NCI-H1105 treated with DMSO at 0.1 percent for 48 hours (cell line): ENCODE measurements at places on chromosomes 5 and 9.

- DNase-seq: no peak
Observed at GRCh38 chr5:158514986-158515359, 584.7 kb downstream of the EBF1 start.

DNA sequence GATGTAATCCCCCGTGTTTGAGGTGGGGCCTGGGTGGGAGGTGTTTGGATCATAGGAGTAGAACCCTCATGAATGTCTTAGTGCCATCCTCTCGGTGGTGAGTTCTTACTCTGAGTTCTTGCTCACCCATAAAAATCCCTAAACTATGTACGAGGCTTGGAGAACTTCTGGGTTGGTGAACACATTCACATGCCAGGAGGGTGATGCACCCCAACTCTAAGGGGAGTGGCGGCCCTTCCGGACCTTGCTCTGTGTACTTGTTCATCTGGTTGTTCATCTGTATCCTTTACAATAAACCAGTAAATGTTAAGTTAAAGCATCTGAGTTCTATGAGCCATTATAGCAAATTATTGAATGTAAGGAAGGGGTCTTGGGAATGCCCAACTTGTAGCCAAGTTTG, 36.0 kb upstream of the RIC1 start:
- DNase-seq: no peak

- no peak for DNase-seq
Observed at GRCh38 chr9:14909181-14909580, 1.0 kb downstream of the FREM1 start.

- no peak for DNase-seq
Observed at GRCh38 chr9:134896834-134897583, 16.4 kb downstream of the FCN2 start.

- DNase-seq: no peak
Observed at GRCh38 chr5:118060833-118061232, 927.5 kb downstream of the DTWD2 start.

DNA sequence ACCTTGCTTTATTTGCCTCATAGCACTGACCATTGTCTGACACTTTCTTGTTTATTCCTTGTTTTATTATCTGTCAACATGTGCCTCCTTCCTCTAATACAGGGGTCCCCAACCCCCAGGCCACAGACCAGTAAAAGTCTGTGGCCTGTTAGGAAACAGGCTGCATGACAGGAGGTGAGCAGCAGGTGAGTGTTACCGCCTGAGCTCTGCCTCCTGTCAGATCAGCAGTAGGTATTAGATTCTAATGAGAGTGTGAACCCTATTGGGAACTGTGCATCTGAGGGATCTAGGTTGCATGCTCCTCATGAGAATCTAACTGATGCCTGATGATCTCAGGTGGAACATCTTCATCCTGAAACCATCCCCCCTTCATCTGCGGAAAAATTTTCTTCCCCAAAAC, 228.0 kb downstream of the HINT1 start:
- no peak for DNase-seq

DNA sequence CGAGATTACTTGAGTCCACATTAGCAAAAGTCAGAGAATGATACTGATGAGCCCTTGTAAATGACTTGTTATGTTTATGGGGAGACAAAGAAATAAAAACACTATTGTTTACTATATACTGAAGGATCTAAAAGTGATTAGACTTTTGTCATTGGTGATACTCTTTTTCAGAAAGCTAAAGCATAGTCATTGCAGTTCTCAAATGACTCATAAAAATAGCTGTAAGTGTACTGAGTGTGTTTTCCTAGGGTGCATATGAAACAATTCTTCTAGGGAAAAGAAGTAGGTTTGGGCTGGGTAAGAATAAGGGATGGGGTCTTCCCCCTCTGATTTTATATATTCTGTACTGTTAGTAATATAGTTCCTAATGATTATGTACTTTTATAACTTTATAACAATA, 32.6 kb downstream of the WDR36 start:
- no peak for DNase-seq

- DNase-seq: peak; percentile 82
Observed at GRCh38 chr5:139560752-139561654, at the start of gene UBE2D2. Gene UBE2D2 (plus strand): TSS chr5:139561339. CDS start chr5:139561792, 453 bp downstream.

- no peak for DNase-seq
Observed at GRCh38 chr5:124210111-124210910, 536.1 kb downstream of the ZNF608 start.
